Activated CD8-positive, alpha-beta memory T cell treated with anti-CD3 and anti-CD28 coated beads for 1 hour (primary cell): ENCODE measurements at places on chromosomes 12 and 14.

GRCh38 chr14:33848706-33849454, 102.0 kb downstream of the EGLN3 start:
- DNase-seq, result no peak

DNA sequence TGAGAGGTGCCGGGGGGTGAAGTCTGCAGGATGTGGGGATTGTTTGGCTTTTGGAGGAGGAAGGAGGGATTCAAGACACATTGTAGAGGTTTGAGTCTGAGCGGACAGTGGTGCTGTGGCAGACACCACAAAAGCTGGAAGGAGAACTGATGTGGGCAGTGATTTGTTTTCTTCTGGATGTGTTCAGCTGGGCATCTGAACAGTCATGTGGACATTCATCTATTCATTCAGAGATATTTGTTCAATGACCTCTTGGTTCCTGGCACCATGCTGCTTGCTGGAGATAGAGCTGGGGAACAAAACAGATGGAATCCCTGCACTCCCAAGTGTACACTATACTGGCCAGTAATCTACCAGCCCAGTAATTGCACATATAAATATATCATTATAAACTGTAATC, 64.0 kb downstream of the PTPN11 start:
- DNase-seq, result no peak

- no peak for DNase-seq
Measured at GRCh38 chr12:95473231-95473883, 595 bp upstream of the METAP2 start.

GRCh38 chr12:14921218-14921617, 17.1 kb downstream of the ERP27 start:
- no peak for DNase-seq

DNA sequence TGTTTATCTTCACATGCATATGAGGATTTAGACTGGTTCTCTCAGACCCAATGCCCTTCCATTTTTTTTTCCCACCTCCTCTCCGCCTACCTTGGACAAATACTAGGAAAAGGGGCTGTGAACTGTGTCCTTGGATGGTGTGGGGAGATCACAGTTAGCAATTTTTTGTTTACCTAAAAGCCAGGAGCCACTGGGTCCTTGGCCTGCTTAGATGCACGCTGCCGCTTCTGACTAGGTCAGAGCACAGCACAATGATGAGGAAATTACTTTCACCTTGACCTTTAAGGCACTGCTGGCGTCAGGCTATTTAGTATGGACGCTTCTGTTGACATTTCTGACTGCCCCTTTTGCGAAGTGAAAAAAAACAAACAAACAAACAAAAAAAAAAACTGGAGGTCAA, 1.9 kb downstream of the CCDC38 start:
- no peak for DNase-seq

GRCh38 chr14:75380656-75381055, 47.2 kb upstream of the JDP2 start:
- DNase-seq, result no peak

- DNase-seq, result no peak
Measured at GRCh38 chr12:118064608-118065007, 3.6 kb upstream of the WSB2 start.

- DNase-seq, result no peak
Measured at GRCh38 chr12:25677232-25677937, 124.3 kb upstream of the LMNTD1 start.

- no peak for DNase-seq
Measured at GRCh38 chr12:14930299-14930698, 8.0 kb downstream of the ERP27 start.

DNA sequence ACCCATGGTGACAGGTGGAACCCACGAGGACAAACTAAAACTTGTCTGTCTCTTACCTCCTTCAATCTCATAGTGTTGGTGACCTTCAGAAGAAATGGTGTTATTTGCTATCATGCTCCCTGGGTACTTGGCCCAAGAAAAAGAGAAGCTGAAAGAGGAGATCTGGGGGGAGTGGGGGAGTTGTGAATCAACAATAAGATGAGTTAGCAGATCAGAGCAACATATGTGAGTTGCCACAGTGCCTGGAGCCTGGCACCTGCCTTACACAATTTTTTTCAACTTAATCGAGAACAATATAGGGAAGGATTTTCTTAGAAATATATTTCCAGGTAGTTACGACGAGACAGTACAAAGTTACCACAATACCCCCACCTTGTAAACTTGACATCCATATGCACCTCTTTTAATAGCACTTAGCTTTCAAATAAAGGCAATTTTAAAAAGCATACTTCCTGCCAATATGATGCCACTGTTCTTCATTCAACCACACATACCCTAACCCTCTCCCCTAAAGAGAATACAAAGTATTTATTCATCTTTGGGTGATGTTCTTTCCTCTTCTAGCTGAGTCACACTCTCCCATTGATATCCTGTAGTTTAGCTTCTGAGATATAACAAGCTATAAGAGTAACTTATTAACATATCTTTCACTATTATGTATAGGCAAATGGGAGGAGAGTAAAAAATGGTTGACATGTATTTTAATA, 424.1 kb upstream of the OR4E1 start:
- no peak for DNase-seq

- no peak for DNase-seq
Measured at GRCh38 chr12:128815779-128816642, 7.7 kb downstream of the SLC15A4 start.

DNA sequence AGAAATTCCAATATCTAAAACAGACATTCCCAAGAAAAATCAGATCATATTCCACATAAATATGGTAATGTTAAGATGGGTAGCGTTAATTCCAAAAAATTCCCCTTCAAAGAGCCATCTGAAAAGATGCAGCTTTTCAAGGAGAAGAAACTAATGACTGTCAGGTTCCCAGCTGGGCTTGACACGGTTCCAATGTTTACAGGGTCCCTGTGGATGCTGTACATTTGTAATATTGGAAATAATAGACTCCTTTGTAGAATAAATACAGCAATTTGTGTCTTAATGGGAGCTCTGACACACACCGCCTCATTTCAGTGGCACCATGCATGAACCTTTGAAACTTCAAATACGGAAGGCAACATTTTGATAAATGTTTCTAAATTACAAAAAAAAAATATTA, 140.6 kb downstream of the ITPR2 start:
- no peak for DNase-seq

- DNase-seq, result no peak
Measured at GRCh38 chr14:100237735-100238418, 1.1 kb upstream of the YY1 start.

- peak; percentile 28 for DNase-seq
Measured at GRCh38 chr14:67515386-67516079, 17.6 kb upstream of the PLEKHH1 start.

DNA sequence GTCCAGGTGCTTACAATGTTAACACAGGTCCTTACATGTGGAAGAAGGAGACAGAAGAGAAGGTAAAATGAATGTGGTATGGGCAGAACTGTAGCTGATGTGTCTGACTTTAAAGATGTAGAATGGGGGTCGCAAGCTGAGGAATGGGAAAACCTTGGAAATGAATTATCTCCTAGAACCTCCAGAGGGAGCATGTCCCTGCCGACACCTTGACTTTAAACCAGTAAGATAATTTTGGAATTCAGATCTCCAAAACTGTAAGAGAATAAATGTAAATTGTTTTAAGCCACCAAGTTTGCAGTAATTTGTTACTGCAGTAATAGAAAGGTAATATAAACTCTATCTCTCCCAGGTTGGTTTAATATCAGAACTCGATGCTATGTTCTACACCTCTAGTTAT, 80.1 kb upstream of the ALG10 start:
- DNase-seq, result no peak

DNA sequence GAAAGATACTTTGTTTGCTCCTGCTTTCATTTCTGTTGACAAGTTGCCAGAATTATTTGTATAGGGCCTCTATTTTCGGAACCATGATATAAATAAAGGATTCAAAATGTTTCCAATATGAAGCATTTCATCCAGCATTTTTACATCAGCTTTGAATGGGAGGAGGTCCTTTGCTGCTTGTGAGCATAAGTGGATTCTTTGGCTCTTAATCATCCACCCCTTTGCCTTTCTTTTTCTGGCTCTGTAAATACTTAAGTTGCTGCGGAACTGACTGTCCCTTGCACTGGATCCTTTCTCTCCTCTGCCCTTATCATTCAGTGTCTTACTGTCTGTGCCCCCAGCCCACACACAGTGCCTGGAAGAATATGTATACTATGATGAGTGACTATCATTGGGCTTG, 357.3 kb upstream of the RGS6 start:
- no peak for DNase-seq

- no peak for DNase-seq
Measured at GRCh38 chr12:61232040-61232439, 1028.2 kb upstream of the USP15 start.

- DNase-seq, result no peak
Measured at GRCh38 chr12:120062976-120063579, 53.5 kb downstream of the RAB35 start.

DNA sequence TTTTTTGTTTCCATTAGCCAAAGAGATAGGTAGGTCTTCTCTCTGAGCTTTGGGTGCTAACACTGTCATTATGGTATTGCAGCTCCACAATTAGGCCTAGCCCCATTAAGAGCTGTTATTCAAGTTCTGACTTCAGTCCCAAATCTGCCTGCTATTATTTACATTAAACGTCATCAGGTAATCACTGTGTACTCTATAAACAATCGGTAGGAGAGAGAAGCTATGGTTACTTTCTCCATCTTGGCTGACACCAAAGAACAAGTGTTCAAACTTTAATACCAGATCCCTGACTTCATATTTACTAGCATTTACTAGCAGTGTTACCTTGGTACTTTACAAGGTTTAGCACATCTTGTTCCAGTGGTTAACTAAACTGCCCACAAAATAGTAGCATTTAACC, 305.1 kb upstream of the GARIN2 start:
- DNase-seq, result no peak

- no peak for DNase-seq
Measured at GRCh38 chr12:3092764-3093163, 15.6 kb downstream of the TSPAN9 start.

GRCh38 chr12:19409376-19409775, 29.9 kb upstream of the AEBP2 start:
- no peak for DNase-seq

DNA sequence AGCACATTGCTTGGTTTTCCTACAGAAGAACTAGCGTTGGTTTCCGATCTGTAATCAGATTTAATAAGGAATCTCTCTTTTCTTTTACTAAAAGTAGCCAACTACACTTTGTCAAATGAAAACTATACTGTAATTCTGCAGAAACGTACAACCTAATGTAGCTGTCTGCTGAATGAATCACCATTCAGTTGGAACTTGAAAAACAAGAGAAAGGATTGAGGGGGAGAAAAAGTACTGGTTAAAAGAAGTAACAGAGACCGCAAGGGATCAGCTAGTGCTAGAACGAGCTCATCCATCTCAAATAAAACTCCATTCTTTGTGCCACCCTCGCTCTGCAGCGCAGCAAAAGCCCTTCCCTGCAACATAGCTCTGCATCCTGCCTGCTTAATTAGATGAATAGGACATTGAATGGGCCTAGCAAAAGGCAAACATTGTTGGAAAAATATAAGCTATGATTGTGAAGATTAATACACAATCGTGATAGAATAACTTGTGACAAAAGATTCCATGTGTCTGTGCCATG, 2.6 kb downstream of the GARIN2 start:
- DNase-seq, result no peak

GRCh38 chr12:12840580-12840899, 27.4 kb downstream of the DDX47 start:
- DNase-seq, result no peak

GRCh38 chr12:46459861-46460545, 87.4 kb upstream of the SLC38A2 start:
- DNase-seq, result no peak

DNA sequence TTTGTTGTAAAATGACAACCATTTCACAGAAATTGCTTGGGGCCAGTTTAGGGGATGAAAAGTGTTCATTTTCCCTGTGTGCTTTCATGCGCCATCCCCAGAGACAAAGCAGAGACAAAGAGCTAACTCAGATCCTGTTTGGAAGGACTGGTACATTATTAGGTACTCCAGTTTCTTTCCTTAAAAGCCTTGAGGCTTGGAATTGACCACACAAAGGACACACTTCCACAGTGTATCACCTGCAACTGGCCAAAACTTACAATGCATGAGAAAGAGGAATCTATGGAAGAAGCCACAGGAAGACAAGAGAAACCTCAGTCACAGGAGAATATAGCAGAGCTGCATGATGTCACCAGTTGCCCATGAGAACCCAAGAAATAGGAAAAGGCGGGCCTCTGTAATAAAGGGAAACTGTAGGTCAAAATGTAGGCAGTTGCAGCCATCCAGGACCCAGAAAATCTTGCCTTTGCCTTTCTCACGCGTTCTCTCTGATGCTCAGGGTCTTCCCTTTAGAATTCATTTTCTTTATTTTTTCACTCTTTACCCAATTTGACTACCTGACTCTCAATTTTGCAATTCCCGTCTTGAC, 339.0 kb downstream of the RMST start:
- DNase-seq, result no peak

DNA sequence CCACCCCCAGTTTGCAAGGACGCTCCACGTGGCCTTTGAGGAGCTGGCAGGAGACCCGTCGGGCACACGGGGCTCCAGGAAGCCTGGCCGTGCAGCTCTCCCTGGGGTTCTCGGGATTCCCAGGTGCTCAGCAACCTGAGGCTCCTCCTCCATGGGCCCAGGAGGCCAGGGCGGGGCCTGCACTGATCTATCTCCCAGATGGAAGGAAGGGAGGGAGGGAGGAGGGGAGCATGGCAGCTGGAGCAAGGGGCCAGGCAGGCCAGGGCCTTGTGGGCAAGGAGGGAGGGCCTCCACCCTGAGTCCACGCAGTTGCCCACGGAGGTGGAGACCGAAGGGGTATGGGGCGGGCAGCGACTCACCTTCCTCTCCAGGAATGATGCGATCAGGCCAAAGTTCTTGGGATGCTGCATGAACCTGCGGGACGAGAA, 127.3 kb downstream of the RFLNA start:
- no peak for DNase-seq

GRCh38 chr12:2891240-2892053, 756 bp downstream of the TULP3 start:
- no peak for DNase-seq

DNA sequence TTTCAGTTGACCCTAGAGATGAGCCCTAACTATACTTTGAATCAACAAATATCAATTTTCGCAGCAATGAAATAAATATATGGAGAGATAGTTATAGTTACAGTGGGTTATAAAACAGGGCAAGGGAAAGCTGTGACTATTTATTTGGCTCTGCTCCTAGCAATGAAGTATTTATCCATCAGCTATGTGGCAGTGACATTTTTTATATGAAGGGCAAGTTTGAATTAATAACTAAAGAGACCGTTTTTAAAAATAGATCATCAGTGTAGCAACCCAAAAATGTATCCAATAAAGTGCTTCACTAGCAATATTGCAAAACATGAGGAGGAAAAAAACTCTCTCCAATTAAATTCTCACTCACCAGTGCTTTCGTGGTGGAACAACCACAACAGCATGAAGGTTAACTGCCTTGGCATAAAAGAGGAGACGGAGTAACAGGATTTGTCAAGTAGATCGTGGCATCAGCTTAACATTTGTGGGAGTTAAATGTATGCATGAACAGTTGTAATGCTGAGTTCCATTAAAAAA, 58.1 kb upstream of the NUDT4 start:
- no peak for DNase-seq

DNA sequence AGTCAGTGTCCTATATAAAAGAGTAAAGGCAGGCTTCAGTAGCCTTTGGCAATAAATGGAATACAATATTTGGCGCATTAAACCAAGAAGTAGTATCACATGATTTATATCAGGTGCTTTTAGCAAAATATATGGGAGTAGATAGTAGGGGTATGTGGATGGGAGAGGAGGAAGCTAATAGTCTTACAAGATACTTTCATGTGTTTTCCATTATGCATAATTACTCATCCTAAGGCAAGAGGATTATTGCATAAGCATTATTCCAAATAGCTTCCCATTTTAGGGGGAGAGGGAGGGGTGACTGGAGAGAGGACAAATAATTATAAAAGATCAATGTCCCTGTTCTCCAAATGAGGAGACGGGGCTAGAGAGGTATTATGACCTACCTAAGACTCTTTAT, 104.3 kb downstream of the DUSP6 start:
- no peak for DNase-seq
